ENCODE measurements at places on chromosomes 11 and 22. TPM values are rescaled to one million over a fixed set of nuclear protein-coding genes. Genes with fewer than 3 reads are reported as not detected.

Gene SCUBE1
- total RNA-seq, result 16.2 TPM

Gene CYB5R2
- total RNA-seq, result 63.6 TPM

Gene ARHGAP42
- total RNA-seq, result 19.4 TPM

Gene OR8K3
- total RNA-seq, result not detected

Gene PDGFD
- 29.1 TPM for total RNA-seq

Gene CRYBB3
- total RNA-seq, result 0.54 TPM

Gene CABP4
- total RNA-seq, result 0.29 TPM

Gene MS4A6E
- total RNA-seq, result not detected

Gene NNMT
- 2.3 TPM for total RNA-seq

Gene APOL3
- 1.8 TPM for total RNA-seq

Gene SPDYC
- total RNA-seq, result not detected

Gene MAP4K2
- 25.0 TPM for total RNA-seq

Gene GGTLC2
- 0.31 TPM for total RNA-seq

Gene SOX6
- total RNA-seq, result 46.4 TPM

Gene FREY1
- 2.3 TPM for total RNA-seq

Gene ROBO4
- not detected for total RNA-seq

Gene POU2AF1
- total RNA-seq, result not detected

Gene TIGD3
- 0.60 TPM for total RNA-seq

Gene OR5A1
- not detected for total RNA-seq

Gene WBP2NL
- total RNA-seq, result not detected

Gene EFEMP2
- total RNA-seq, result 216 TPM

Gene HPS4
- total RNA-seq, result 55.9 TPM

Gene EMID1
- 18.1 TPM for total RNA-seq

Gene C11orf65
- total RNA-seq, result 1.6 TPM

Gene PLXNB2
- 467 TPM for total RNA-seq

Gene UPK3A
- 0.87 TPM for total RNA-seq

Gene ZNF280B
- 6.9 TPM for total RNA-seq

Gene OR8G1
- total RNA-seq, result not detected

Gene RBMXL2
- 0.16 TPM for total RNA-seq

Gene MB
- total RNA-seq, result not detected

Gene EIF1AD
- total RNA-seq, result 34.2 TPM

Gene CCDC15
- total RNA-seq, result 2.8 TPM

Gene NAALADL1
- total RNA-seq, result 1.5 TPM

Gene BCO2
- 38.2 TPM for total RNA-seq

Measured in mesothelial cell of epicardium (in vitro differentiated cells).